Activated CD4-positive, CD25-positive, alpha-beta regulatory T cell (primary cell): ENCODE measurements at places on chromosomes 13 and 19.

DNA sequence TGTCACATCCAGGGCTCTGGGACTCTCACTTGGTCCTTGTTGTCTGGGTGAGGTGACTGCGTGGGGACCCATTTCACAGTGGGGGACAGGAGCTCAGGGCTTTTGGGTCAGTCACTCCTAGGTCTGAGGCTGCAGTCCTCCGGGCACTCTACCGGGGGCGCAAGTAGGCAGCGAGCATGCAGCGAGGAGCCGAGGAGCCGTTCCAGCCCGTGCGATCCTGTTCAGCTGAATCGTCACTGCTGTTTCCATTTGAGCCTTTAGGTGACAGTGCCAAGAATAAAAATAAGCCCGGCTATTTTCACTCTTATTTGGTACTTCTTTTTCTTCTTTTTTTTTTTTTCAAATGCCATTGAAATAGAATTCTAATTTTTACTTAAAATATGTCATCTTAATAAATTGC lies 126.5 kb downstream of the ZNF536 start:
- no peak for DNase-seq

GRCh38 chr13:99724633-99725517 lies 223.6 kb downstream of the TM9SF2 start:
- DNase-seq: no peak

DNA sequence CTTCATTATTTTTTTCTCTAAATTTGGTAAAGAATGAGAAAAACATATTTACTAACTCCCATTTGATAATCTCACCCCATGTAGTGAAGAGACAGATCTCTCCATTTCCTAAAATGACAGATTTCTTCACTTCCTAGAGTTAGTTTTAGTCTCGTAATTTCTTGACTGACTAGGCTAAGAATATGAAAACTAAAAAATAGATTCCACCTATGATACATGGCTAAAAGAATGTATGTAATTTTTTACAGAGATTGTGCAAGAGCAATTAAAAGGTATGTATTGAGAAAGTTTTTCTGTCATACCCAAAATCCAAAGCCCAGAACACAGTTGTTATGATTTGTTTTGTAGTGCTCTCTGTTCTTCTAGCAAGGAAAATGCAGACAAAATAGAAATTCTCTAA lies 9.5 kb downstream of the NALCN start:
- DNase-seq: no peak

DNA sequence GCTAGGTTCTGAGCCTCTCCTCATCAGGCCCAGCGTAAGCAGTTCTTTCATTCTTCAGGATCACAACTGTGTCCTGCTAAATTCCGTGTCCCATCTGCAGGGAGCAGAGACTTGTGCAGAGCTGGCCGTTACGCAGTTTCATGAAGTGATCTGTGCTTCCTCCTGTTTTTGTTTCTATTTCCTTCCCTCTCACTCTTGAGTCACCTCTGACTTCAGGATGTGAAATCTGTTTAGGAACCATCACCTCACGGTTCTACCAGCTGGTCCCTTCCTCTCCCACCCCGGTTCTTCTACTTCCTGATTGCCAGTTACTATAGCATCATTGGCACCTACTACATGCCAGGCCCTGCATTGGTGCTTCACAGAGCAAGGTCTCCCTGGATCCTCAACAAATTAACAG lies 8.5 kb downstream of the MAU2 start:
- no peak for DNase-seq

DNA sequence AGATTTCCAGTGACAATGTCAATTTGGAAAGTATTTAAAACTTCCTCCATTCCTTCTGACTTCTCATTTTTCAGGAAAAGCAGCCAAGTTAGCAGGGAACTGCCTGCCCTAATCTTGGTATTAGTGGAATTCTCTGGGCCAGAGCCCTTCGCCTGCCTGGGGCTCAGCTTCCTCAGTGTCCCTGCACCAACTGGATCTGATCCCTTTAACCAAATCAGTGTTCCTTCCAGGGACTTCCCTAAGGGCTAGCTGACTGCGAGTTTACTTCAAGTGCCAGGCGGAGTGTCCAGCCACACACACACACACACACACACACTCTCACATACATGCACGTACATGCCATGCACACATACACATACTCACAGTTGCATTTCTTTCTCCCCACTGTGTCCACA lies 20.0 kb downstream of the RAB20 start:
- no peak for DNase-seq

DNA sequence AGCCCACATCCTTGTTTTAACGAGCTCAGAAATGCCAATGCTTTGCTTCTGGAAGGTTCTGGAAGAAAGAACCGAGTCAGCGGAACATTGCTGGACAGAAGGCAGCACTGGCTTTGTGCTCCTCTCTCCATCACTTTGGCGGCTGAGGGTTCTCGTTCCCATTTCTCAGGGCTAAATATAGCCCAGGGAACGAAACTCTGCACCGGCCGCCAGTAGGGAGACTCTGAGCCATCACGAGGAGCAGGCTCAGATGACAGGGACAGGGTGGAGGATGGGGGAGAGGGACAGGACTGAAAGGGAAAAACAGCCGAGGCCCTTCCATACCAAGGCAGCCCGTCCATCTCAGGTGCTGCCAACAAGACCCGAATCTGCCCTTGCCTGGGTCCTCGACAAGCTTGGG lies 166.4 kb downstream of the CACNA1A start:
- no peak for DNase-seq

- no peak for DNase-seq
Measured at GRCh38 chr13:81492449-81492848, 1151.5 kb upstream of the SPRY2 start.

DNA sequence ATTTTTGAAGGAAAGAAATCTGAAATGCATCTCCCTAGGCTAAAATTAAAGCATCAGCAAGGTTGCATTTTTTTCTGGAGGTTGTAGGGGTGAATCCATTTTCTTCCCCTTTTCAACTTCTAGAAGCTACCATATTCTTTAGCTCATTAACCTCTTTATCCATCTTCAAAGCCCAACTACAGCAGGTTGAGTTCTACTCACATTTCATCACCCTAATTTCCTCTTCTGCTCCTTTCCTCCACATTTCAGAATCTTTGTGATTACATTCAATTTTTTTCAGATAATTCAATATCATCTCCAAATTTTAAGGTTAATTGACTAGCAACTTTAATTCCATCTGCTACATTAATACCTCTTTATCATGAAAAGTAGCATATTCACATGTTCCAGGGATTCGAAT lies 2655.7 kb upstream of the PCDH20 start:
- no peak for DNase-seq

DNA sequence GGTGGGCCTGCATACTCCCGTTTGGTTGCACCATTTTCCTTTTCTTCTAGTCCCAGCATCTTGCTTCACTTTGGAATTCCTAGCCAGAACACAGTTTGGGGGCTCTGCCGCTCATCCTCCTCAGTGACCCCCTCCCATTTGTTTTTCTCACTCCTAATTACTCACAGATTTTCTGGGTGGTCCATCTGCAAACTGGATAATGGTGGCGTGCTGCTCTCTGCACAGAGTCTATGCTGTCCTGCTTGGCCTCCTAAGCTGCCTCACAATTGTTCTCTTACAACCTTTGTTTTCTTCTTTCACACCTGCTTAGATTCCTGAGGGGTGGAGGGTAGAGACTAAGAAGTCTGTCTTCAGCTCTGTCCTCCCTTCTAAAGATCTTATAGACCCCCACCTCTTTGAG lies 80.8 kb downstream of the SHISA2 start:
- no peak for DNase-seq

DNA sequence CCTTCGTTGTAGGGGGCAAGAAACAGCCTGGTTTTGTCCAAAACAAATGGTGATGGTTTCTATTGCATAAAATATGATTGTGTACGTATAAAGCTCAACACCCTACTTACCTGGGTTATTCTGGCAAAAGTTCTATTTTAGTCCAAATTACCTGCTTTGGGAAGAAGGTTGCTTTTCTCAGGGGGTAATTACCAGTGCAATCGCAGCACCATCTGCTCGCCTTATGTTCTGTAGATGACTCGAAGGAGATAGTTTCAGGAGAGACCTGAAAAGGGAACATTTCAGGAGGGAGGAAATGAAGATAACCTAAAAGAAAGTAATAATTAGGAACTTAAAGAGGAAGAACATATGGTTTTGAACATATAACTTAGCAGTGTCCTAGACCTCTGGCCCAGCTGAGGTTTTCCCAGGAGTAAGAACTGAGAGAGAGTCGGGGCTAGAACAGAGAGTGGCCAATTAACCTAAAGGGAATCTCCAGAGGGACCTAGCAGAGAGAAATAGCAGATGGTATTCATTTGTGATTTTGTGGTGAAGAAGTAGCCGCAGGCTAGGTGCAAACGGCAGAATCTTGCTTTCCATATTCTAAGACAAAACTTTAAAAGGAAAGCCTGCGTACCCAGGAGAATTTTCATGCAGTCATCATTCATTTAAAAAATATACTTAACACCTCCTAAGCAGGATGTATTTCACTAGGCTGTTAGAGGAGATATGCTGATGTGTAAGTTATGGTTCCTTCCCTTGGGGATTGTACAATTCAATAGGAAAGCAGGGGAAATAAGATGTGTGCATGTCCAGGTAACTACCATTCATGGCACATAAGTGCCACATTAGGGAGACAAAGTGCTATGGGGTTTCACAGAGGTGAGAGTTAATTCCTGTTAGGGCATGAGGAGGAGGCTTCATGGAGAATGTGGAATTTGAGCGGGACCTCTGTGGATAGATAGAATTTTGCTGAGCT lies 113.0 kb upstream of the SLC10A2 start:
- no peak for DNase-seq

DNA sequence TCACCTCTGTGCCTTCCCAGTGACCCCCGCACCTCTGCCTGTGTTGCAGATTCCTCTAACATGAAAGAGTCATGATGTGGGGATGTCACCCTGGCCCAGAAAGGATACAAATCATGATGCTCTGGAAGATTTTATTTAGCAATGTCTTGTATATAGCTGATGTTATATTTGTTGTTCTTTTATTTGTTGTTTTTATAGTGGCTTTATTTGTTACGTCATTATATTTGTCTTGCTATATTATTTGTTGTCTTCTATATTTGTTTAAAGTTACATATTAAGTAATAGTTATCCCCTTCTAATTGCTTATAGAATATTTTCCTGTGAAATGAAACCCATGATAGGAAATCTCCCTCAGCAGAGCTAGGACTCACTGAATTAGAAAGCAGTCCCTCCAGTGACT lies 1149.2 kb downstream of the UQCRFS1 start:
- DNase-seq: no peak

GRCh38 chr13:96299235-96299634 lies 209.3 kb downstream of the HS6ST3 start:
- DNase-seq: no peak

- no peak for DNase-seq
Measured at GRCh38 chr13:63345835-63346234, 1930.2 kb upstream of the PCDH20 start.

DNA sequence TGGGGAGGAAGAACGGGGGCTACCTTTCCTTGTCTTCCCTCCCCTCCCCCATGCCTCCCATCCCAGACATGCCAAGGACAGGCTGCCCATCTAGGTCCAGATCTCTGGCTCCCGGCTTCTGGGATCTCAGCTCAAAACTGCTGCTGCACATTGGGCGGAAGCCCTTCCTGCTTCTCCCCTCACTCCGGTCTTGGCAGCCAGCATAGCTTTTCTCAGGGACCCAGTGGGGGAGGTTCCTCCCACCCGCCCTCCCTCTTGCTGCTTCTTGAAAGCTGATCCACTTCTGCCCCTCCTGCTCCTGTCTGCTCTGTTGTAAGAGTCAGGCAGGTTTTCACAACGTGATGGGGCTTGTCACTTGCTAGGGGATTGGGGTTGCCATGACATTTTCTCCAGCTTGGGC lies 21.7 kb upstream of the RNF17 start:
- no peak for DNase-seq

DNA sequence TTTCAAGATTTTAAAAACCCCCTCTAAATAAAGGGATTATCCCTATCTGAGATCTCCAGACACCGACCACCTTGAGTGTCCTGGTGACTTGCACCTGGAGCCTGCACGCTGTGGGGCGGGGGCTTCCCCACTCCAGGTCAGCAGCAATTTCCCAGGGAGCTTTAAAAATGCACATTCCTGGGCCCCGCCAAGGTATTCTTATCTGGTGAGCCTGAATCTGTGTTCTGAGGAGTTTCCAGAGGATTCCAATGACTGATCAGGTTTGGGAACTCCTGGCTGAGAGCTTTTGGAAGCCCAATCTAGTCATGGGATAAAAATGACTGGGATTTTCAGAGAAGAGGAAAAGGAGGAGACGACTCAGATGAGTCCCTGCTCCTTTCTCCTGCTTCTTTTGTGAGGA lies 66.1 kb downstream of the FGF9 start:
- no peak for DNase-seq

DNA sequence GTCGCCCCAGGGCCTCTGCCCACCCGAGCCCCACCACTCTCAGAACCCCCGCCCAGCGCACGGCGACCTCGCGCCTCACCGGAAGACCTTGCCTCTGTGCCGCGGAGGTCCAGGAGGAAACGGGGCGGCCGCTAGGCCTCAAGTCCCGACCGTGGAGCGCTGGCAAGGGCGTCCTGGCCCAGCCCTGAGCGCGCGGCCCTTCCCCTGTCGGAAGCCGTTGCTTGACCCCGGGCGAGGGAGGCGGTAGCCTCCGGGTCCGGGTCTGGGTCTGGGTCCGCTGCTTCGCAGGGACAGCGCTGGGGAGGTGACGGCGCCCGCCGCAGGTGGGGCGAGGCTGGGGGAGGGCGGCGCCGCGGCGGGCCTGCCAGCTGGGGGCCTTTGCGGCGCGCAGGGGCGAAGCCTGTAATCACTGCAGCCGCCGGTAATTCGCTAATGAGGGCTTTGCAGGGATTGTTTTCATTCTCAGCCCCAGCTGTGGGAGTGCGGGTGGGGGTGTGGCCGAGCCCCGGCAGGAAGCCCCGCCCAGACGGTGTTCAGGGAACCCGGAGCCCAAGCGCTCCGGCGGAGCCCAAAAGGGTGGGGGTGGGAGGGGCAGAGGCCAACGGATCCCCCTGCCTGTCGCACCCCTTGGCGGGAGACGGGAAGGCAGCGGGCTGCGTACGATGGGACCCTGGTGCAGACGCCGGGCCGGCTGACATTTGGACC lies 8.6 kb downstream of the C19orf25 start:
- peak; percentile 66 for DNase-seq

DNA sequence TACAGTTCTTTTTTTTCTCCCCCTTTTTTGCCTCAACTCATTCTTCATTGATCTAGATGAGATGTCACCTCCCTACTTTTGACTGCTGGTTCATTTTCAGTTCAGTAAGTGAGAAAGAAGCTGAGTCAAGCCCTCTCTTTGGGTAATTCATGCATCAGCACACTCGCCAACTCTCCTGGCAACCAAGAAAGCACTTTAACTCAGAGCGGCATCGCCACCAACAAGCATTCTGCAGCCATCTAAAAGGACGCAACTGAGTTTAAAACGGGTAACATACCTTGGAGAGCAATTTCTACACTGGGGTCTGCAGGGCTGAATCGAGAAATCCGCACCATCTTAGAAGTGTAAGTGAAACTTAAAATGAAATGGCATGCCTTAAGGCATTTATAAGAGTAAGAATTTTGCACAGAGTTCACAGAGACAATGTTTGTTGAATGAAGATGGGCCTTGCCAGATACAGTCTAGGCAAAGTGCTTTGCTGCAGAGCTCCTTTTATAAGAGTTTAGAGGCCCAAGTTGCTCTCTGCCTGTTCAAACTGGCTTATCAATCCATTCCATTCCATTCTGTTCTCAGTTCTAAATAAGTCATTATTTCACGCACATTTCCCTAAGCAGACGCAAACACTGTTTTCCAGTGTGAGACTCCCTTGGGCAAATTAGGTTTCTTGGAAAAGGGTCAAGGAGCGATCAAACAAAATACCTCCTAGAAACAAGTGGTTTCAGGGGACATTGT lies 338.0 kb downstream of the ENOX1 start:
- DNase-seq: no peak
